ENCODE measurements at places on chromosomes 6 and 20. TPM values are rescaled to one million over a fixed set of nuclear protein-coding genes. Genes with fewer than 3 reads are reported as not detected.
A peak's percentile ranks its signal among the peaks of the same experiment; 100 is the strongest.

- no peak for DNase-seq
These were observed 453.0 kb upstream of the SULF2 start for GRCh38 chr20:48238326-48238725.

GRCh38 chr6:167797011-167797471, 29.7 kb upstream of the AFDN start:
- DNase-seq = no peak

The SLC17A1 gene
- polyA plus RNA-seq = 24.6 TPM

The ZSWIM3 gene
- 5.1 TPM for polyA plus RNA-seq

DNA sequence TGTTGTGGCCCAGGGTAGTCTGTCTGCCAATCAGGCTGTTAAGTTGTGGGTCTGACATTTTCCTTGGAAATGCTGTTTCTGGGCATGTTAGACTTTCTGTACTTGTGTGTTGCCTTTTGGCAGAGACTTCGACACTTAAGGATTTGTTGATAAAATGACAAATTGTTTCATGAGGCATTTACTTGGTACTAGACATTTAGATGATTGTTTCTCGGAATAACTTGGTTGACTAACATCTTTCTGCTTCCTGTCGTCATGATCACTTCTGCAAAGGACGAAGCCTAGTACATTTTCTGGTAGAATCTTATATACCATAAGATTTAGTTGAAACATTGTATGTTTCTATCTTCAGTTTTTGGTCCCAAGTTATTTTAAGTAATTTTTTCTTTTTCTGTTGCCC, 34.1 kb downstream of the UTRN start:
- no peak for DNase-seq

- DNase-seq = no peak
These were observed 80.1 kb downstream of the RIPOR3 start for GRCh38 chr20:50611128-50611810.

DNA sequence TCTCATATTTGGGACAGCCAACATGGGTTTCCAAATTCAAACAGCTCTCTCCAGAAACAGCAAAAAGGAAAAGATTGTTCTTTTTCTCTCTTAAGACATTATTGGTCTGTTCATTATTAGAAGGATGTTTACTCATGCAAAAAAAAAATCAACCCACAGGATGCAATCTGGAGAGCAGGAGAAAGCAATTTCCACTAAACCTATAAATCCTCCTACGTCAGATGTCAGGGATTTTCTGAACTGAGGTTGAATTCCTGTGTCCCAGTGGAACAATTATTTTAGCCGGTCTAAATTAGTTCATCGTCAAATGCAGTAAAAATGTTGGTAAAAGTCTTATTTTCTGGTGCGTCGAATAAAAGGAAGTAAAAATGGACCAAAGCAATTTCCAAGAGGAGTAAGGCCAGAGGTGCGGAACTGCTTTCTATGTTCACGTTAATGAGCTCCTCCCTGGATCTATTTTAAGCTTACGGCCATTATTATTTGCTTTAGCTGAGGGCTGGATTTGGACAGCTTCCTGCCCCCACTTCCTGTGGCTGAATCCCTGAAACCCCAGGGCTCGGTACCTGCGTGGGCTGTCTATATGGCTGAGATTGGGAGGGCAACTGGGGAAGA, at the start of gene GABRR1:
Gene GABRR1 (minus strand): TSS at position 60 of the 612 bp plus-strand sequence. CDS start 36 bp downstream, at position 24.
- DNase-seq = peak; percentile 6

The PLAGL2 gene
- polyA plus RNA-seq = 20.3 TPM

DNA sequence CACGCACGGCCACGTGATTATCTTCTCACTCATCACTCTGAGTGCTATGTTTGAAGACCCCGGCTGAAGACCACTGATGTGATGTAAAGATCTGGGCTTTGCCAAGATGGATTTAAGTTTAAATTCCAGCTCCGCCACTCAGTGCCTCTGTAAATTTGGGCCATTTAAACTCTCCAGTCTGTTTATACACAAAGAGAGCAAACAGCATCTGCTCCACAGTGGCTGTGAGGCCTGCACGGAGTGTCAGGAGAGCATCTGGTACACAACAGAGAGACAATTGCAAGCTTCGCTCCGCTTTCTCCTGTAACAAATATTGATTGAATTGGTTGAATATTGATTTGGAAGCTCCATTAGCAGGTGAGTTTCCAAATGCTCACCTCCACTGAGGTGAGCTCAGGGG, 80.5 kb upstream of the FRMD1 start:
- DNase-seq = no peak

GRCh38 chr6:162123797-162124196, 603.8 kb downstream of the PRKN start:
- DNase-seq = no peak

DNA sequence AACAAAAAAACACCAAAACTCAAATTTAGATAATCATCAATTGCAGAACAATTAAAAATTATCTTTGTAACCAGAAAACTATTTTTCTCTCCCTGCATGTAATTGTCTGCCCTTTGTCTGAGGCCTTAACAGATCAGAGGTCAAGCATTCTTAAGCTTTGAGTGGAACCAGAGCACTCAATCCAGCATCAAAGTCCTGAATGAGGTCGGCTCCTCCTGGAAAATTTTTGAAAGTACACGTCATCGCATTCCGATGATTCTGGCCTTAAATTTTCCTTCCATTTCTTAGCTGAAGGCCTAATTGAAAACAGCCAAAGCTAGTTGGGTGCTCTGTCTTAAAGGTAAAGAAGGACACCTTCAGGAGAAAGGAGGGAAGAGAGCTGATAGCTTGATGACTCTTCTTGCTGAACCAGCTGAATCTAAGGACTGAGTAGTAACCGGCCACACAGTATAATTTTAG, 510.2 kb upstream of the SULF2 start:
- no peak for DNase-seq

The MCHR2 gene
- not detected for polyA plus RNA-seq

DNA sequence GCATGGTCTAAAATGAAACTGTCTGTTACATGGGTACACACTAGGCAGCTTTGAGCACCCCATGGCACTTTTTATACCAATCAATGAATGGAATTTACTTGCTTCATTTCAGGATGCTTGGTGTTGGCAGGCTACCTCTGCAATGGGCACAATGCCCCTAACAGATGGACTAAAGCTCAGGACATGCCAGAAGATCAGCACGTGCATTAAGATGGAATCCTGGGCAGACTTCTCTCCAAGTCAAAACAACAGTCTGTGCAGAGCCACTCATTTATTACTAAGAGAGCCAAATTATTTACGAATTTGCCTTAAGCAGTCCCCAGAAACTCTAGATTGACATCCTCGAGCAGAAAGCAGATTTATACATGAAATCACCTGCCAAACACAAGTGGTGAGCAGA, 55.8 kb upstream of the SCML4 start:
- DNase-seq = no peak

The C20orf204 gene
- 0.56 TPM for polyA plus RNA-seq

GRCh38 chr20:20606050-20606449, 106.4 kb downstream of the RALGAPA2 start:
- no peak for DNase-seq

DNA sequence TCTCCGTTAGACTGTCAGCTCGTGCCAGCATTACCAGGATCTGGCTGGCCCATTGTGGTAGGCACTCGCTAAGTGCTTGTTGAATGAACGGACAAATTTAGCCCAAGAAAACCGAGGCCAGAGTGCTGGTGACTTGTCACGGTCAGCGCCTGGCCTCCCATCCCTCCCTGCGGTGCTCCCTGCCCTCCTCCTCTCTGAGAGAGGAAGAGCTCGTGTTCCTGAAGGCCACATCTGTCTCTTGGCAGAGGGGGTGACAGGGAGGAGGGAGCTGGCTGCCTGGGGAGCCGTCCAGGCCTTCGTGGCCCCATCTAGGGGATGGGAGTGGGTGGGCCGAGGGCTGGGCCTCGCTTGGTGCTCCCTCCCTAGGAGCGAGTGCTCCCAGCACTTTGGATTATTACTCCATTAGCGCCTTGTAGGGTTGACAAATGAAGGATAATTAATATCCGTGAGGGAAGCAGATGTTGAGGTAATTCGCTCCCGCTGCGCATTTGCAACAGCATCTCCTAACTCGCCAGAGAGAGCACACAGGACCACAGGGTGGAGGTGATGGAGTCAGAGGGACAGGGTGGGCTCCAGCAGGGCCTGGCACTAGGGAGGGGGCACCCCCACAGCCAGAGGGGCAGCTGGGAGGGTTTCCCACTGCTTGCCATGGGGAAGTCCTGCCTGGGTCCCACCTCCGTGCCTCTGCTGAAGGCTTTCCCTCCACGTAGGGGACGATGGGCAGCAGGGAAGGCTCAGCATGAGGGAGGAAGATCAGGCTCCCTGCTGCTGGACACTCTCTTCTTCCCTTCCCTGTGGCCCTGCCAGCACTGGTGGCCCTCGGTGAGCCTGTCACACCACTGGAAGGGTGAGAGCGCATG, 37.0 kb downstream of the VSTM2L start:
- DNase-seq = no peak

The FAM184A gene
- polyA plus RNA-seq = 11.4 TPM

- no peak for DNase-seq
These were observed 151.9 kb downstream of the CFAP61 start for GRCh38 chr20:20204256-20204655.

- DNase-seq = no peak
These were observed 51.3 kb upstream of the TRERF1 start for GRCh38 chr6:42502990-42503389.

- no peak for DNase-seq
These were observed 228.1 kb downstream of the ATXN1 start for GRCh38 chr6:16533210-16533609.

The LY6G6C gene
- 0.41 TPM for polyA plus RNA-seq

DNA sequence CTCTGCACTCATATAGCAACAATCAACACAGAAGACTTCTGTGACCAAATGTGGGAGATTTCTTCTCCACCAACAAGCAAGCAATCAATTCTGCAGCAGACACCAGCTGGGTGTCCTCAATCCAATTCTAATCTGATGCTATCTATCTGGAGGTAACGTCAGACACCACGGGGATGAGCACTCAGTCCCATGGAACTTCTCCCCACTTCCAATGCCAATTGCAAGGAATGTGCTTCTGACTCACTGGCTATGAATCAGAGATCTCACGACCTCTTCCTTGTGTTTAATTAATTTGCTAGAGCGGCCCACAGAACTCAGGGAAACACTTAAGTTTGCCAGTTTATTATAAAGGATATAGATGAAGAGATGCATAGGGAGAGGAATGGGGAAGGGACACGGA, 103.5 kb upstream of the SIRPG start:
- no peak for DNase-seq

DNA sequence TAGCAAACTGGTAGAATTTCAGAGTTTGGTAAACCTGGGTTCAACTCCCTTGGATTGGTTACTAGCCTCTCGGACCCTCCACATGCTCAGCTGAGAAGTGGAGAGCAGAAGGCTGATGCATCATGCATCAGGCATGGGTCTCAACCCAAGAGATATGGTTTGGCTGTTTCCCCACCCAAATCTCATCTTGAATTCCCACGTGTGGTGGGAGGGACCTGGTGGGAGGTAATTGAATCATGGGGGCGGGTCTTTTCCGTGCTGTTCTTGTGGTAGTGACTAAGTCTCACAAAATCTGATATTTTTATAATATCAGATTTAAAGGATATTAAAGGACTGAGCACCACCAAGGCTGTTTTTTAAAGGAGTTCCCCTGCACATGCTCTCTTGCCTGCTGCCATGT, 75.1 kb downstream of the PPP1R3G start:
- DNase-seq = no peak

The RHAG gene
- polyA plus RNA-seq = 0.88 TPM

DNA sequence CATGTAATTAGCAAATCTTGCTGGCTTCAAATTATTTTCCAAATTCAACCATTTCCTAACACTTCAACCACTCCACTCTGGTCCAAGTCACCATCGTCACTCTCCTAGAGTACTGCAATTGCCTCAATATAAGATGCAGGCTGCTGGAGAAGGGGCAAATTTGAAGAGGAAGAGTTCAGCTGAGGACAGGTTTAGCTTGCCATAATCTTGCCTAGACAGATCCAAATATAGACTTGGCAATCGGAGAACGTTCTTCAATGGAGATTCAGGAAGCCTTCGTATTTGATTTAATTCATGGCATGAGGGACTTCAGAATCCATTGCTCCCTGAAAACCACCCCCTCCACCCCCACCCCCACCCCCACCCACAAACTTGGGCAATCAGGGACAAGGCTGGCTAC, 15.4 kb upstream of the KHDC1L start:
- no peak for DNase-seq

Data from renal cortex interstitium (tissue), 15 donors.